ENCODE measurements at places on chromosomes 3 and 15.

DNA sequence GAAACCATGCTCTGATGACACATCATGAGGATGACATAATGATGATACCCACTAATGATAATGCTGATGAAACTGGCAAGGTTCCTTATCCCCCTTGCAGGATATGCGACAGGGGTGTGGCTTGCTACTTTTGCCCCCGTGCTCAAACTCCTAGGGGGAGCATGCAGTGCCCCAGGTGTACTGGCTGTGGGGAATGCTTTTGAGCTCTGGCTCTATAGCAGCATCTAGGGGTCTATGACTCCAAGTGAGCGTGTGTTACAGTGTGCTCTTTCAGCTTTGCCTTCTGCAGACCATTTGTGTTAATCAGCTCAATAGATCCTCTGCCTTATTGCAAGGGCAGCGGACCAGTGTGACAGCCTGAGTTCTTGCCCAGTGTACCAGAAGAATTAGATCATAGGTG lies 1239.5 kb downstream of the SI start:
- DNase-seq = no peak

GRCh38 chr3:50260027-50260941 lies 8.7 kb upstream of the SEMA3B start:
- DNase-seq = peak; percentile 88

DNA sequence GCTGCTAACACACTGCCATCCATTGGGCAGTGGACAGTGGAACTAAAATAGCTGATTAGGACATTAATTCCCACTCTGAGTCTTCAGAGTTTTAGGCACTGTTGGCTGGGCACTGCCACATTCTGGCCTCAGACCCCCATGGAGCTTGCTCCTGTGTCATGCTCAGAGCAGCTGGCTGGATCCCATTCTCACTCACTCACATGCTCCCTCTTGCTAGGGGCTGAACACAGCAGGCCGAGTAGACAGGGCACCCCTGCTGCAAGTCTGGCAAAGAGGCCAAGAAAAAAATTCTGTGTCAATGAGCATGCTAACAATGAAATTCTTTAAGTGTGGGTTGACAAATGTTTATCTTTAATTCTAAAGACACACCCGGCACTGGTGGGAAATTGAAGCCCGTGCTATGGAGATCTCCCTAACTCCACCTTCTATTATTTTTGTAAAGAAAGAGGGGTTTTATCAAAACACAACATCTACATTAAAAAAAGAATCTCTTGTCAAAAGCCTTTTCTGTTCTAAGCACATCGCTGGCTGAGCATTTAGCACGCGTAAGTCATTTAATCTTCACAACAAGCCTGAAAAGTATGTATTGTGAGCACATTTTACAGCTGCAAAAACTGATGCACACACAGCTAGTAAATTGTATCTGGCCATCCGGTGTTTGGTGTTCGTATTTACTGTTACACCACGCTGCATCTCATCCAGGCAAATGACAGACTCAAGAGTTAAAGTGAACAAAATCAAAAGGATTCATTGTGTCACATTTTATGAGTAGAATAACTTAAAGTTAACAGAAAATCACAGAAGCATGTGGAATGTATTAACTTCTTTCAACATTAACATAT lies 362.1 kb downstream of the PLOD2 start:
- no peak for DNase-seq

DNA sequence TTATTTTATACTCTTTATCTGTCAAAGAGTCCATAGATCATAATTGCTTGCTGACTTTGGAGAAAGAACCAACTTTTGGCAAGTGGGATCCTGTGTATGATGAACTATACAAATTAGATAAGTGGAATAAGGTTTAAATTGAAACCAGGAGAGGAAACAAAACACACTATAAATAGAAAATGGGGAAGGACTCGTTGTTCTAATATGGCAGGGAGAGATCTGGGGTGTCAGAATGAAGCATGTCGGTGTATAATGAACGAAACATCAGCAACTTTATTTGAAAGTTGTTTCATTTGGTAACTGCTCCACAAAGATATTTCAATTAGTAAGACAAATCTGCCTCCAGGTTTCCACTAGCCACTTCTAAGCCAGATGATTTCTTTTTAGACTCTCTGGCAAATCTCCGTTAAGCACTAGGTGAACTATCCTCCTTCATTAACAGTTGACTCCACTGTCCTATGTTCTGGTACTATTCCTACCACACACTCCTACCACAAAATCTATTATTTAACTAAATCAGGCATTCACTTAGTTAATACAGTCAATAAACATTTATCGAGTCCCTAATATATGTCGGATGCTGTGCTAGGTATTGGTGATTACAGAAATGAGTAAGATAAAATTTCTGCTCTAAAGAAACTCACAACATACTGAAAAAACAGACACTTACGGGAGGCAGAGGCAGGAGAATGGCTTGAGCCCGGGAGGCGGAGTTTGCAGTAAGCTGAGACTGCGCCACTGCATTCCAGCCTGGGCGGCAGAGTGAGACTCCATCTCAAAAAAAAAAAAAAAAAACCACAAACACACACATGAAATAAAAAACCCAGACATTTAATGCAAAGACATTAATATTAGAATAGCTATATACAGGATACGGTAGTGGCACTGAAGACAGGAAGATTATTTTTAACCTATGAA lies 20.1 kb downstream of the SLC15A2 start:
- no peak for DNase-seq

DNA sequence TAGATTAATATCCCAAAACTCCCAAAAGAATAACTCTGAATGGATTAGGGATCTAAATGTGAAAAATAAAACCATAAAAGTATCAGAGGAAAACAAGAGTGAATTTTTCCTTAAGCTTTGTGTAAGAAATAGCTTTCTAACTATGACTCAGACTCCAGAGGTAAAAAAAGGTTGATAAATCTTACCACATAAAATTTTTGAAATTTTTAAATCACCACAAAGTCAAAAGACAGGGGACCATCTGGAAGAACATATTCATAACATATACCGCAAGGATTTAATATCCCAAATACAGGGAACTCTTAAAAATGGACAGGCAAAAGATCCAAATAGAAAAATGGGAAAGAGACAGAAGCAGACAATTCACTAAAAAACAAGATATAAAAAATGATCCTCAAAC lies 145.0 kb downstream of the ARNT2 start:
- DNase-seq = no peak

- peak; percentile 57 for DNase-seq
Measured at GRCh38 chr15:73284090-73284716, 84.6 kb downstream of the HCN4 start.

GRCh38 chr3:12427551-12427950 lies 56.7 kb upstream of the TSEN2 start:
- DNase-seq = peak; percentile 39

GRCh38 chr3:24352893-24353553 lies 141.6 kb downstream of the THRB start:
- no peak for DNase-seq

GRCh38 chr15:68012911-68013310 lies 41.2 kb upstream of the PIAS1 start:
- DNase-seq = no peak

DNA sequence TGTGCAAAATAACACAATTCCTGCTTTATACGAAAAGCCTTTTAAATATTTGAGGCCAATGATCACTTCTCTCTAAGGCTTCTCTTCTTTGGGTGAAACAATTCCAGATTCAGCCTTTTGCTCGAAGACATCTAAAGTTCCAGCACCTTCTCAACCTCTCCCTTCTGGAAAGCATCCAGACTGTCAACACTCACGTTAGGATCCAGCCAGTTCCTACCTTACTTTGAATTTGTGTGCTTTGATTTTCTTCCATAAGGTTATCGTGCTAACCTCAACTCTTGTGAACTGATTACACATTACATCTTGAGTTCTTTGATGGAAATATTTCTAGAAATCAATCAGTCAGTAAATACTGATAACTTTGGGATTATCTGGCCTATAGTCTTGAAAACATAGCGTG lies 125.3 kb upstream of the ETV5 start:
- DNase-seq = no peak

DNA sequence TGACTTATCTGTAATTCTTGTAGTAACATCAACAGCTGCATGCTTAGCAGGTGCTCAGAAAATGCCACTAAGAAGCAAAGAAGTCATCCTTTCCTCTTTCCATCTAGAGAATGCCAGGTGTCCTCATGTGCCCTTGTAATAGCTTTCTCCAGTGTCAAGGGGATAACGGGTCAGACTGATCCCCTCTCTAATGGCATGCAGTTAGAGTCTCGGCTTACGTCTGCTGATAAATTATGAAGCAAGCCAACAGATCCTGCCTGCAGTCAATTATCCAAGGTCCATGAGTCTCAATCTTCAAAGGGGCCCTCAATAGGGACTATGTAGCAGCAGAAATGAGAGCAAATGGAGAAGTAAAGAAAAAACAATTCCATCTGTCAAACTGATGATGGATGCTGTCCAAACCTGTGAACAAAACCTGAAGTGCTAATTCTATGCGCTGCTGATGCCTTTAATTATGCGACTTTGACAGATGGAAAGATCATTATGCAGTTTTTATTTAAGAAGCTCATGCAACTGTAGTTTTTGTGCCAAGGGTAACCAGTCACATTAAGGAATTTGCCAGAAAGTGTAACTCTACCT lies 162.8 kb upstream of the PEX5L start:
- DNase-seq = no peak

GRCh38 chr15:20356444-20356910 lies 185.1 kb downstream of the GOLGA6L6 start:
- DNase-seq = no peak

DNA sequence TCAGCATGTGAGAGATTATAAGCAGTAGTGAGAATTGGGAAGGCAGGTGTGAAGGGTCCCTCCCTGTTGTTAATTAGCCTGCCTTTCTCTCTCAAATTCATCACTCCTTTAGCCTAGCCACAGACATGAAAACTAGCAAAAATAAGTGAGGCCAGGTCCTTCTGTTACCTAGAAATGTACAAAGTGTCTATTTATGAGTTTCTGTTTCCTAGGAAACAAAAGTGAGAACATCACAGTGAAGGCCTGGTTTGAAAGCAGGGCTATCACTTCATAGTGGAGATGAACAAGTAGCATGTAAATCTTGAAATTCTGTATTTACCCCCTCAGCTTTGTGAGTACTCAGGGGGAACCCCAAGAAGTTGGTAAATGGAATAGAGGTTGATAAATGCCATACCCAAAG lies 78.2 kb upstream of the UMPS start:
- DNase-seq = no peak
